GM12892 (cell line): ENCODE measurements at places on chromosomes 2 and 18.

GRCh38 chr2:98727369-98728087 is 3.4 kb downstream of the MGAT4A start:
- no peak for DNase-seq

DNA sequence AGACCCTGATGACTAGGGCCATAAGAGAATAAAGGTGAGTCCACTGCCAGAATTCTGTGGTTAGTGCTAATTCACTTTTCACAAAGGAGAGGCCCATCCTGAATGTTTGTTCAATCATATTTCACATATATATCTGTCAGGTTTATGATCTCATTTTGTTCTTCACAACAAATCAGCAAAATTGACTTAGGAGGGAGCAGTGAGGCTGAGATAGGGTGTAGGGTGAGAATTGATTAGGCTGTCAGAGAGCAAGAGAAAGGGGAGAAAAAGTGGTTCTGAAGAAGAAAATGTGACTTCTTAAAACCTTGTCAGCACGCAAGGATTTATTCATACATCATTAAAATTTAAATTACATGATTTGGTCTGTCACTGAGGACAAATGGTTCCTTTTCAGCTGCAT is 117.7 kb downstream of the FHOD3 start:
- no peak for DNase-seq

DNA sequence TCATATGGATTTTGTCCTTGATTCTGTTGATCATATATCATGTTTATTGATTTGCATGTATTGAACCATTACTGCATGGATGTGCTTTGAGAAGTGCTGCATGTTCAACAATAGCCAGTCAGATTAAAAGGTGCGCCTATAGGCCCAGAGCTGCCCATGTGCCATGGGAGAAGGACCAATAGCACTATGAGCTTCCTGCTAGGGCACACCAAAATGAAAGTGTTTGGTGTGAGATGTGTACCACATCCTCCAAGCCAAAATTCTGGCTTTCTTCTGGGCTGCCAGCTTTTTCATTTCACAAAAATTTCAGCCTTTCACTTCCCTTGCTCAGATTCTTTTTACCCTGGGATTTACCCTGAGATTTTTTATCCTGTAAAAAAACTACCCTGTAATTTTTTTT is 34.8 kb upstream of the MMADHC start:
- DNase-seq: no peak

DNA sequence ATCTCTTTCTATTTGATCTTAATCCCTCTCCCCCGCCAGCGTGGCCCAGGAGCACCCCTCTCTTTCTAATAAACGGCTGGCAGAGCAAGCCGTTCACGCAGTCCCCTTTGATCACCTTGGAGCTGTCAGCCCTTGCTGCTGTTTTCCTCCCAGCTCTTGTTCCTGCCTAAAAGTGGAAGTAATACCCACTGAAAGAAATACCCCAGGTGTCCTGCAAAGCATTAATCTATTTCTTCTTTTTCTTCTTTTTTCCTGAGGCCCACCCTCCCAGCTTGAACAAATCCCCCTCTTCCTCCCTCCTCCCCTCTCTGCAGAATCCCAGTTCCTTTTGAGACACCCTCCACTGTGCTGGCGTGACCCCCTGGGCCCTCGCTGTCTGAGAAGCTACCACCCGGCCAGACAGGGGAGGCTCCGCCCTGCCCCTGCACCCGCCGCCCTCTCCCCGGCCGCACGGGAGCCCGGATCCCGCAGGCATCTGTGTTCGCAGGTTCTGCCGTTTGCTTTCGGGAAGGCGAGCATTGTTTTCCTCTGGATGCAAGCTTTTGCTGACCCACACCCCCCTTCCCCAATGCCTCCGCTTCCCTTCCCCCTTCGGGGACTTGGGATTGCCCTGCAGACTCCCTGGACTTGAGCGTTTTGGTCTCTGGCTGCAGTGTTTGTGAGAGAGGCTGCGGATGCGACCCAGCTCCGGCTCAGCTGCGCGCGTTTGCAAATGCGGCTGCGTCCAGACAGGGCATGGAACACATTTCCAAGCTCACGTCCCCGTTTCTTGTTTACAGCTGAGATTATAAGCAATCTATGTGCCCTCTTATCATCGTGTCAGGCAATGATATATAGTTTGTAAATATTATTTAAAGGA is 631.5 kb downstream of the NYAP2 start:
- no peak for DNase-seq

DNA sequence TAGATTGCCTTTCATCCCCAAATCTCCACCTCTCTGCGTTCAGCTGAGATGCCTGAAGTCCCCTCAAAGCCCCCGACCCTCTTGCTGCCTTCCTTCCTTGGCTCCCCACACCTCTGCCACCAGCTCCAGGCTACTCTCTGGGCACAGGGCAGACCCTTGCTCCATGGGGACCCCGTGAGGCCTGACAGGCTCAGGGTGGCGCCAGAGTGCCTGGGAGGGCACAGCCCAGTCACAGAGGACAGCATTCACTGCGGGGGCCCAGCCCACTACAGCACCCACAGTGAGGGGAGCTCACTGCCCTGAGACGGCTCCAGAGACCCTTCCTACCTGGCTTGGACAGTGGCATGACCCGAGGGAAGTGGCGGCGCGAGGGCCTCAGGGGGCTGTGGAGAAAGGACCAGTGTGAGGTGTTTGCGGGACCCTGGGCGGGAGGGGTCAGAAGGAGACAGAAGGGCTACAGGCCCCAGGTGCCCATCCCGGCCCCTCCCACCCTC is 51.0 kb downstream of the AQP12A start:
- no peak for DNase-seq

DNA sequence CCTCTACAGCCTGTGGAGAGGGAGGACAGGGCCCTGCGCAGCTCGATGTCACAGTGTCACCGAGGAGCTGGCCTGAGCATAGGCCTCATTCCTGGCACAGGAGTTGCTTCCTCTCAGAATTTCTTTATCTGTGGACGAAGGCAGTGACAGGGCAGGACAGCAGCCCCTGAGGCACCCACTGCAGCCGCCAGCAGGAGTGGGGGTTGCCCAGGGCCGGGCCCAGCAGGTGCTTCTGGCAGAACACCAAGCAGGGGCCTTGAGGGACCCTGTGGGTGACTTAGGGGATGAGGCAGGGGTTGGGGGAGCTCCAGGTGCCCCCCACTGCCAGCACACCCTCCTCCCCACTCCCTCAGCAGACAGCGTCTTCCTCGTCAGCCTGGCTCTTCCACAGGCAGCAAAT is 290.0 kb downstream of the PHLPP1 start:
- DNase-seq: no peak

DNA sequence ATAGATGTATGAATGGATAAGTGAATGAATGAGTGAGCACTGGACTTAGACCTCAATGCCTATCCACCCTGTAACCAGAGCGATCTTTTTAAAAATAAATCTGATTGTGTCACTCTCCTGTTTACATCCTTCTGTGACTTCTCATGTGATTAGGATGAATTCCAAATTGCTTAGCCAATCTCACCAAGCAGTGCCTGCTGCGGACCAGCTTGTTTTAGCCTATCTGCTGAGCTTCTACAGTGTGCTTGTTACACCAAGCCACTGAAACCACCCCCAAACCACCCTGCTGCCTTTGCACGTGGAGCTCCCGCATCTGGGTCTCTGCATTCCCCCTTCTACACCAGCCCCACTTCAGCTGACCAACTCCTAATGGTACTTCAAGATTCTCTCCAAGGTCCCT is 265.4 kb downstream of the EN1 start:
- DNase-seq: no peak

DNA sequence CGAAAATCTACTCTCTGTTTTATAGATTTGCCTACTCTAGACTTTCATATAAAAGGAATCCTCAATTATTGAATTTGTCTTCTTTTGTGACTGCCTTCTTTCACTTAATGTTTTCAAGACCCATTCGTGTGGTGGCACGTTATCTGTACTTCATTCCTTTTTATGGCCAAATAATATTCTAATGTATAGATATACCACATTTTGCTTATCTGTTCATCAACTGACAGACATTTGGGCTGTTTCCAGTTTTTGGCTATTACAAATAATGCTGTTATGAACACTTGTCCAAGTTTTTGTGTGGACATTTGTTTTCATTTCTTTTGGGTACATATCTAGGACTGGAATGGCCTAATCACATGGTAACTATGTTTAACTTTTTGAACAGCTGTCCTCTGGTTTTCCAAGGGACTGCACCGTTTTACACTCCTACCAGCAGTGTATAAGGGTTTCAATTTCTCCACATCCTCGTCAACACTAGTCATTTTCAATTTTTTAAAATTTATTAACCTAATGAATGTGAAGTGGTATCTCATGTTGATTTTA is 9.3 kb upstream of the NPAS2 start:
- DNase-seq: no peak

DNA sequence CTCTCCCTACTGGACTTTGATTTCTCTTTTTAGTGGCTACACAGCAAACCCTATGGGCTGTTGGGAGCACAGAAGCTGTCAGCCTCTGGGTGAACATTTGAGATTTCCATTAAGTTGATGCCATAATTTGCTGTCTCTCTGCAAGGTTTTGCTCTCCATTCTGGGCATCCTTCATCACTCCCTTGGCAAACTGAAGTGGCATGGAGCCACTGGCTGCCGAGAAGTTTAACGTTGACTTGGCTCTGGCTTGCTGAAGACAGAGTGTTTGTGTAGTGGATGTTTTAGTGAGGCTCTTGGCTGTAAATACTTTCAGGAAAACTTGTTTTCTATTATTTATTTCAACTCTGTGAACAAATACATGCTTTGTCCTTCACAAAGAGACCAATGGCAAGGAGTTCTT is 91.5 kb downstream of the ALK start:
- DNase-seq: no peak

DNA sequence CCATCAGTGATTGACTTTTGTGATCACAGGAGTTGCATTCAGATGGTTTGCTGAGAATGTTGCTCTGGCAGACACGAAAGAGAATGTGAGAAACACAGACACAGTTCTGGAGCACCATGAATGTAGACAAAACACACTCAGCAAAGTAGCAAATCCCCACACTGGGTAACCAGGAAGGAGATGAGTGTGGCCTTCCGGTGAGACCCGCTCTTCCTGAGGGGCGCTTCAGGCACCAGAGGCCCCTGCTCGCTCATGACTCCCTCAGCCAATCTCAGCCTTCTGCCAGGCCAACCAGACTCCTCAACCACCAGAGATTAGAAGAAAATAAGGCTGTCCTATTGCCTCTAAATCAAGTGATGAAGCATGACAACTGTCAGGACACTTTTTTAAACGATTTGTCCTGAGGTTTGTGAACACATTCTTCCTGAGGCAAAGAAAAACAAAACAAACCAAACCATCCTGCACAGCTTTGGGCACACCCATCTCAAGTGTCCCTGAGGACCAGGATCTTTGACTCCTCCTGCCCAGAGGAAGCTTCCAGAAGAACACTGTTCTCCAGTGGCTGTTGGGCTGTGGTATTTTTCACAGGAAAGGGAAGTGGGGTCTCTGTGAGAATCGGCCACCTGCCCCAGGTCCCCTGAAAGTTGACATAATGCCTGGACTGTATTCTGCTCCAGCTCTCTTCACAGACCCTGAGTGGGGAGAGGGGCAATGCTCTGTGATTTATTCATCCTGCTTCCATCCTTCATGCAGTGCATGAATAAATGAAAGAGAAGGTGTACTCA is 152.8 kb downstream of the BCL11A start:
- DNase-seq: no peak

- DNase-seq: no peak
Measured at GRCh38 chr2:58137221-58137620, 90.6 kb downstream of the VRK2 start.

DNA sequence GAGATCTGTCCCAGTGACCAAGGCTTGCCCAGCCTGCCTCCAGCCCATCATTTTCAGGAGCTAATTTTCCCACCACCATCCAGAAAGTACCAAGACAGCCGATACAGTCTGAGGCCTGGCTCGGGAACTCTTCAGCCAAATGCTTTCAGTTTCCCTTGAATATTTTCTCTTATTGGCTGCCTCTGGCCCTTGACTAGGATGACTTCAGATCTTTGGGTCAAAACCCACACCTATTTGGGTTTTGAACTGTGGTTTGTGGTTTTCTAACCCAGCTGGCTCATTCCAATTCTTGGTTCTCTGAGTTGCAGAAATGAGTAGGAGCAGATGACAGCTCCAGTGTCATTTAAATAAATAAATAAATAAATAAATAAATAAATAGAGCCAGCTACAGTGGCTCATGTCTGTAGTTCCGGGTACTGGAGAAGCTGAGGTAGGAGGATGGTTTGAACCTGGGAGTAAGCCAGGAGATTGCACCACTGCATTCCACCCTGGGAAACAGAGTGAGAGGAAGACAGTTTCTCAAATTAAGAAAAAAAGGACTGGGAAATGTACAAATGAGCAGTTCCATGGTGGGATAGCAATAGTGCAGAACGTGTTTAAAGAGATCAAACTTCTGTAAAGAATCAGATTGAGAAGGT is 465.0 kb upstream of the SOX11 start:
- no peak for DNase-seq

DNA sequence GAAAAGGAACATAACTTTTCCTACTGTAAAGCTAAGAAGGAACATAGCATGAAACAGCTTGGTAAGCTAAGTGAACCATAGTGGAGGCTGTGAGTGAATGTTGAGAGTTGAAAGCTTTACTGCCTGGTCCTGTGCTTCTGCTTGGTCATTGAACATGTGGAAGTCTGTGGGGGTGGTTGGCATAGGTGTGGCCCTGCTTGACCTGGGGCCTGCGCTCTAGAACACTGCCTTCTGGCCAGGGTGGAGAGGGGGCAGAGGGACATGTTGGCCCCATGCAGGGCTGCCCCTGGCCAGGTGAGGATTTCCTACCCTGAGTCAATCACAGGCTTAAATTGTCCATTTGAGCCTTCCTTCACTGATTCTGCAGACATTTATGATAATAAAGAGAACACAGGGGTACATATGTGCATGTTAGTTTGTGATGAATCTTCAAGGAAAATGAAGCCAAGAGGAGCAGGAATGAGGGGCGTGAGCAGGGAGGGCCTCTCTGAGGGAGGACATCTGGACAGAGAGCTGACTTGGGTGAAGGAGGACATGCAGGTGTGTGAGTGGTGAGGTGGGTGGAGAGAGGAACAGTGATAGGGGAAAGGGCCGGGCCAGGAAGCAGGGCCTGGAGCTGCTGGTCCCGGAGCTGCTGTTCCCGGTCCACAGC is 16.6 kb downstream of the TRAF3IP1 start:
- DNase-seq: no peak

DNA sequence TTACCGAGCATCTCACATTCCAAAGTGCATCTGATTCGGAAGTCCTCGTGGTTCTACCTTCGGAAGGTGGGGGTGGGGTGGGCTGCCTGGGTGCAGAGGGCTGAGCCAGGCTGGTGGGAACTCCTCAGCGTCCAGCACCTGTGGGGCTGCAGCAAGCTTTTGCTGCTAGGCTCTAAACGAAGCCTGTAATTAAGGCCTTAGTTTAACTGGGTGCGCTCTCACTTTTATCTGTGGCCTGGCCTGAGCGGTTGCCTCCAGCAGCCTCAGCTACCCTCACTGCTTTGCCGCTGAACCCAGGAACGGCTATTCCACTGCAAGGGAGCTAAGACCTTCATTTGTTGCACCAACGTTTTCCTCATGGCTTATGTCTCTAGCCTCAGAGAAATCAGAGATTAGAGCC is 48.4 kb downstream of the TMEM17 start:
- no peak for DNase-seq

- DNase-seq: no peak
Measured at GRCh38 chr2:37711308-37711731, 39.9 kb upstream of the CDC42EP3 start.

DNA sequence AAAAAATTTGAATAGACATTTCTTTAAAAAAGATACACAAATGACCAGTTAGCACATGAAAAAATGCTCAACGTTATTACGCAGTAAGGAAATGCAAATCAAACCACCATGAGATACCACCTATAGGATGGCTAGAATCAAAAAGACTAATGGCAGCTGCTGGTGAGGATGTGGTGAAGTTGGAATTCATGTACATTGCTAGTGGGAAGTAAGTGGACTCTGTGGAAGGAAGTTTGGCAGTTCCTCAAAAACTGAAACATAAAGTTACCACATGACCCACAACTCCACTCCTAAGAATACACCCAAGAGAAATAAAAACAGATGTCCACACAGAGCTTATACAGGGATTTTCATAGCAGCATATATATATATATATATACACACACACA is 51.2 kb downstream of the MBP start:
- no peak for DNase-seq
